ENCODE measurements at places on chromosomes 12 and 14. TPM values are rescaled to one million over a fixed set of nuclear protein-coding genes. Genes with fewer than 3 reads are reported as not detected.

GRCh38 chr12:69423037-69423905 lies 46.9 kb upstream of the FRS2 start:
- no peak for DNase-seq

DNA sequence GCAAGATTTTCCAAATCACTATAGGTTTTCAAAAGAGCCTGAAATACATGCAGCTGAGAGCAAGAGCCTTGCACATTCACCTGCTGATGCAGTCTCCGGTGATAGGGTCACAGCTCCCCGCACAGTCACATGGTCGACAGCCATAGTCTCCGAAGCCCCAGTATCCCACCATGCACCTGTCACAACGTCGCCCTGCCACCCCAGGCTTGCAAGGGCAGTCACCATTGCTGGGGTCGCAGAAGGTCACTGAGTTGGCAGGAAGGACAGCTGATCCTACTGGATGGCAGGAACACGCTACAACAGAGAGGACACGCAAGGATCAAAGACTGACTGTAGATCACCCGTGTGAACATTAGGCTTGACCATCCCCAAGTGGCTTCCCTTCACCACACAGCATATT lies 107.1 kb downstream of the NTN4 start:
- no peak for DNase-seq

GRCh38 chr12:115235880-115236279 lies 551.9 kb upstream of the TBX3 start:
- no peak for DNase-seq

DNA sequence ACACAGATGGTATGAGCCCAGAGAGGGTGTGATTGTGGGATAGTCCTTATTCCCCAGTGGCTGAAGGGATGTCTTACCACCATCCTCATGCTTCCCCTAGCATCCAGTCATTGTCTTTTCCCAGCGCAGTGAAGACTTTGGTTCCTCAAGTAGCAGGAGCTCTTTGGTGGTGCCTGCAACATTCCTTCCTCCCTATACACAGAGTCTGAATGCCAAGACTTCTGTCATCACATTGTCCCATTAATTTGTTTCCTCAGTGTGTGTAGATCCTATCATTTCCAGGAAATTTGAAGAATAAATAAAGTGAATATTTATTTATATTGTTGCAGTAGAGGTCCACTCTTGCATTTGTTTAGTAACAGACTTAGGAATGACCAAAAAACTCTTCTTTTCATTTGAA lies 147.2 kb downstream of the DACT1 start:
- DNase-seq, result no peak

- no peak for DNase-seq
Measured at GRCh38 chr12:22459838-22460490, 84.4 kb downstream of the C2CD5 start.

GRCh38 chr12:101243074-101243473 lies 33.0 kb upstream of the SLC5A8 start:
- DNase-seq, result no peak

DNA sequence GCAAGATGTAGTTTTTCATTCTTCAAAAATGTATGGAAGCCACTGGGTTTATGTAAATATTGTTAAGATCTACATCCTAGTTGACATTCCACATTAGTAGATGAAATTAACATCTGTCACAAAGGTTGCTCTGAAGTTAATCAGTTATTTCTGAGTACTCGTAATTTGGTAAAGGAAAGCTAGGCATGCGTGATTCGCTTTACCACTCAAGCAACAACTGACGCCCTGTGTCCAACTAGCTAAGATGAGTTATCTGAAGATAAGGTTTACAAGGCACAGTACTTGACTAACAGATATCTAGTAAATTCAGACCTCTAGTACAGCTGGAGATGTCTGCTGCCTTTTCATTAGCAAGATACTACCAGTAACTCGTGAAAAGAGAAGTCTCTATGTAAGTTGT lies 14.1 kb downstream of the PRKD1 start:
- DNase-seq, result no peak

DNA sequence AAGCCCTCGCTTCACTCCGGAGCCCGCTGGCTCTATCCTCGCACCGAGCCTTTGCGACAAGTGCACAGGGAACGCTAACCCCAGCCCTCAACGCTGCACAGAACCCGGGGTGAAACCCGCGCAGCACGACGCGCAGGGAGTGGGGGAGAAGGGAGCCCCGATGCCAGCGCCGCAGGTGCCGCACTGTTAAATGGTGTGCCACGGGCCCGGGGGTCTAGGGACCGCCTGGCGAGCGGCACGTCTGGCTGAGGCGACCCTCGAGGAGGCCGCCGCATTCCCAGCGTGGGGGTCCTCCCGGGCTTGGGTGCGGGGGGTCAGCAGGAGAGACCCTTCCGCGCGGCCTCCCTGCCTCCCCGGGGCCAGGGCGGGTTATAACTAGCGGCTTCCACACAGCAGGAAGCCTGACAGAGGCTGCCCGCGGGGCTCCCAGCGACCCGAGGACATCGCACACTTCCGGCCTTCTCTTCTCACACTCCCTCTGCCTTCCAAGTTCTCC lies 23.8 kb upstream of the LRTM2 start:
- DNase-seq, result peak; percentile 65

GRCh38 chr14:70999117-70999516 lies 91.9 kb downstream of the PCNX1 start:
- DNase-seq, result no peak

DNA sequence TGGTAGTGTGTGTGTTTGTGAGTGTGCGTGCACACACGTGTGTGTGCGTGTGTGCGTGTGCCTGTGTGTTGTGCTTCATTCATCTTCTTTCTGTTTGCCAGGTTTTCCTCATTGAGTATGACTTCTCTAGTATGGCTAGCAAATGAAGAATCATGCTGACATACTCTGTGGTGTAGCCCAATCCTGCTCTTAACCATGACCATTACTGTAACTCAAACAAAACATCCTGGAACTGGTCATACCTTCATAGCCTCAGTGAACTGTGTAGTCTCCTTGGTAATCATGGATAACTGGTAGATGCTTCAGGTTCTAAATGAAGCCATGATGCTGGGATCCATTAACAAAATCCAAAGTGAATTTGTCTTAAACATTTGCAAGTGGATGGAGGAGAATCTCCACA lies 1117.7 kb downstream of the BCL11B start:
- DNase-seq, result no peak

GRCh38 chr12:112916270-112916669 lies 9.5 kb downstream of the OAS1 start:
- DNase-seq, result no peak

GRCh38 chr12:91105807-91106206 lies 5.5 kb downstream of the LUM start:
- DNase-seq, result no peak

DNA sequence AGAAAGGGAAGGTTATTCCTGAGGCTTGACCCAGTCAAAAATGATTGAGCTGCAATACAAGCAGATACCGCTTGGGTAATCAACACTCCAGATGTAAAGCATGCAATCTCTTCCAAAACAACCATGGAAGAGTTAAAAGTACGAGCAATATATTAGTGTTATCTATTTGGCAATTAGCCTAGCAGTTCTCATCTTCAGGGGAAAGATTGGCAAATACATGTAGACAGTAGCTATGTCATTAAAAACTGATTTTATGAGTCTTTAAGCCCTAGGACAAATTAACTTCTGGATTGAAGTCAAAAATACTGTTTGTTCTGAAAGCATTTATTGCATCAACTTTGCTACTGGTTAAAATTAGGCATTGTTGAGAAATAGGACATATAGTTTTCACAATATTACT lies 9.3 kb upstream of the GYS2 start:
- DNase-seq, result no peak

RNASE7 gene
- total RNA-seq, result 0.47 TPM

YAF2 gene
- total RNA-seq, result 24.9 TPM

NR4A1 gene
- total RNA-seq, result 10.4 TPM

PIP4K2C gene
- total RNA-seq, result 8.5 TPM

MYF5 gene
- not detected for total RNA-seq

ZDHHC22 gene
- total RNA-seq, result not detected

OTOGL gene
- 0.42 TPM for total RNA-seq

C1S gene
- 74.2 TPM for total RNA-seq
